NCI-H82 (cell line): ENCODE measurements at places on chromosomes 5 and 9.

GRCh38 chr9:137639303-137640051 lies 20.7 kb downstream of the EHMT1 start:
- DNase-seq, result no peak

DNA sequence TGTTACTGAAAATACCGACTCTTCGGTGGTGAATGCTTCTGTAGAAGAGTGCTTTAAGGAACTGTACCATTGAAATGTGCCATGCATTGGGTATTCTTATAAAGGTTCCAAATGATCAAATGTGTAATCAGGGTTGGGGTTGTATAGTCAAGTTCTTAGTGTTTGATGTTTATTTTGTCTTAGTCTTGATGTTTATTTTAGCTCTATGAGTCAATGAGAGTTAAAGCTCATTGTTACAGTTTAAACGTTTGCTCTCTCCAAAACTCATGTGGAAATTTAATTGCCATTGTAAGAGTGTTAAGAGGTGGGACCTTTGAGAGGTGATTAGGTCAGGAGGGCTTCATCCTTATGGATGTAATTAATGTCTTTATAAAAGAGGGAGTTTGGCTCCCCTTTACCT lies 153.0 kb downstream of the FER start:
- no peak for DNase-seq

DNA sequence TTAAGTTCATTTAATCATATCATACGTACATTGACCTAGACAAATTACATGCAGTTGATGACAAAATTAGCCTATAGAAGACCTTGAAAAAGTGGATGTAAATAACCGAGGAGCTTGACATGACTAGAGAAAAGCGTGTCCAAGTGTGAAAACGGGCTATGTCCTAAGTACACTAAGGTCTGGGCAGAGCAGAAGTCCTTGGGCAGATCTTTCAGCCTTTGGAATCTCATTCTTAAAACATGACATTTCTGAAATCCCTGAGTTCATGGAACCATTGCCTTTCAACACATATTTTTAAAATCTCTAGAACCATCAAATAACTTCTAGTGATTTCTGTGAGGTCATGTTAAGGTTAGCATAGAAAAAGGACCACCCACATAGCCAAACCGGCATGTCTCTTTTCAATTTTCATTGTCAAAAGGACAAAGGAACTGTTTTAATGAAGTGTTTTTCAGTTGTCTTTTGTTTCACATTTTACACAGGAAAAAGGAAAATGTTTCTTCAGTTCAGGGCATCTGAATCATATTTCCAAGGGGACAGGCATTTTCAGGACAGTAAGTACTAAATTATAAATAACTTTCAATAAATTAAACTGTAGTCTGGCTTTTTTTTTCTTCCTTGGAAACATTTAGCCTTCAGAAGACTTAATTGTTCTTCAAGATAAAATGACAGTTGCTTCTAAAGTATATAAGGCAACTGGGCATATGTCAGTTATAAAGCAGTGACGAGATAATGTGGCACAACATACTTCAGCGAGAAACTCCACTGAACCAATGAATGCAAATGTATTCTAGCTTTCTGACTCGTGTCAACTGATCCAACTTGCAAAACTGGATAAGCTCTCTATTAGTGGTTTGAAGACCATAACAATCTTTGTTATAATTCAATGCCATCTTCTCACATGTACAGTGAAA lies 416.8 kb downstream of the NFIB start:
- DNase-seq, result no peak

GRCh38 chr5:143896966-143897365 lies 85.0 kb downstream of the HMHB1 start:
- DNase-seq, result no peak
